ENCODE measurements at places on chromosomes 2 and 18.
A peak's percentile ranks its signal among the peaks of the same experiment; 100 is the strongest.

DNA sequence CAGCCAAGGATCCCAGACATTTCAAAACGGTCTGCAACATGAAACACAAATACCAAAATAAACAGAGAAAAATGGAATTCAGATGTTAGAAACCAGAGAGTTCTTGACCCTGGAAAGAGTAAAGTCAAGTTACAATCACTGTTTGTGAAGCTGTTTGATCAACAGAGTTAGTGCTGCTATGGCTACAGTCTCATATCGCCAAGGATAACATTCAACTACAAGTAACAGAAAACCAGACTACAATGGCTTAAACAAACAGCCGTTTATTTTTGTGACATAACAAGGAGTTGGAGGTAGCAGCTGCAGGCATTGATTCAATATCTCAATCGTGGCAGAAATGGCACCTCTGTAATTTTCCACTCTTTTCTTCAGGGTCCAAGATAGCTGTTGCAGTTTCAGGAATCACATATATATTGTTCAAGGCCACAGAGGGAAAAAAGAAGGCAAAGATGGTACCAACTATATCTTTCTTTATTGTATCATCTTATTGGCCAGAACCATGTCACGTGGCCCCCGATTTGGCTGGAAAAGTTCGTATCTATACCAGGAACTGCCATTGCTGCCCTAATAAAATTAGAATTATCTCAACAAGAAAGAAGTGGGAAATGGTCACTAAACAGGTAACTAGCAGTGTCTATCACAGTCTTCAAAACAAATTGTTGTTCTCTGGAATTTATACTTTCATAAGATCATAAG, 17.7 kb upstream of the HNRNPLL start:
- DNase-seq = no peak

DNA sequence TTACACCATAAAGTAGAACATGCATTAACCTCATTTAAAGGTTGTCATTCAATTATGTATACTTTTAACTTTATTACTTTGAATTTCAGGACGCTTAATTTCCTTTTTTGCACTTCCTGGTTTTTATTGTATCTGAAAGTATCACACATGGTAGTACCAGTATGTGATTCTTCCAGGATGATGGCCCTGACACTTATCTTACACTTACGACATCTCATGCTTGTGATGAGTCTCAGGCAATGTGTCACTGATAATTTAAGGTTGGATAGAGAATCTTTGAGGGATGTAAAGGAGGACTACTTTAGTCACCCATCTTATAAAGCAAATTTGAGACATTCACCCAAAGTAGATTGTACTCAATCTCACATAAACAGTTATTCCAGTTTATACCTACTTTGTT, 74.9 kb downstream of the ABCA12 start:
- no peak for DNase-seq

DNA sequence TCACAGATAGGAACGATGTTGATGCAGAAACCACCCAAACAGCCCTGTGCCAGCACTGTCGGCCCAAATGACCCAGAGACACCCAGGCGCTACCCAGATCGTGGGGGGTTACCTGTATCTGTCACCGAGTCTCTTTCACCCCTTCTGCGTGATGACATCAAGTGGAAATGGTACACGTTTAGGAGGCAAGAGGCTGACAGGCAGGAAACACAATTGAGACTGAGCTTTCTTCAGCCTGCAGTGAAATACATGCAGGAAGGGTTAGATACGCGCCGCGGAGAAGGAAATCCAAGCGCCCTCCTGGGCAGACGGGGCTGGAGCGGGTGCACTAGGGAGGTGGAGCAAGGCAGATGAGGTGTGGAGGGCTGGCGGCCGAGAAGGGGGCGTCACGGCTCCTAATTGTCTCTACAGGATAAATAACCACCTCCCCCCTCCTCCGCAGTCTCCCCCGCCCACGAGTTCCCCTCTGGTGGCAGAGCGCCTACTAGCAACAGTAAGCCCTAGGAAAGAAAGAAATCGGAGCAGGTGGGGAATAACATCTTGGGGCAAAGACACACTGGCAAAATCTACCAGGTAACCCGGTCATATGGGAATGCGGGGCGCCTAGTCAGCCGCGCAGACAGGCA, at the start of gene RNF152:
RNF152 (minus strand) TSS at position 325 of the 626 bp plus-strand sequence. CDS start 76,544 bp downstream, outside the sequence.
- DNase-seq = no peak

DNA sequence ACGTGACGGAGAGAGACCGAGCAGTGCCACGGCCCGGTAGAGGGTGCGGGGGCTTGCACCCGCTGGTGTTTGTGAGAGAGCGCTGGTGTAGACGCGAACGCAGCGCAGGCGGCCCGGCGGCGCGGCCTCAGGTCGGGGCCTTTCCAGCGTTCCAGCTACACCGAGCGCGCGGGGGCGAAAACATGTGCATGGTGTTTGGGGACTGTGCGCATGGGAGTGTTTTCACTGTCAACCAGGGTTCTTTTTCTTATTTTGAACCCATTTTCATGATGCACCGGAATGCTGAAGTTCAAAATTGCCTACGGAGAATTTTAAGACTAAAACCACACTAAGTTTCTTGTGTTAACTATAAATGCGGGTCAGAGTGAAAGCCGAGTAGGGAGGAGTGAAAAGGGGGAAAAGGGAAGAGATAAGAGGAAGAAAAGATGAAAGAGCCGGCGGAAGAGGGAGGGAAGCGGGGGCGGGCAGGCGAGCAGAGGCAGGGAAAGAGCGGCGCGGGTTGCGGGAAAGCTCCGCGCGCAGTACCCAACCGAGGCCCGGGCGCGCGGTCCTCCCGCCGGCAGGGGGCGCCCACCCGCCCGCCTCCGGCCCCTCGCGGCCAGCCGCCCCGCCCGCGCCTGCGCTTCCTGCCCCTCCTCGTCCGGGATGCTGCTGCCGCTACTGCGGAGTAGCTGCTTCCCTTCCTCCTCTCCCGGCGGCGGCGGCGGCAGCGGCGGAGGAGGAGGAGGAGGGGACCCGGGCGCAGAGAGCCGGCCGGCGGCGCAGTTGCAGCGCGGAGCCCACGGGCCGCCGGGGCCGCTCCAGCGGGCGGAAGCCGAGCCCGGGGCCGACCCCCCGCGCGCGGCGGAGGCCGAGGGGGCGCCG, at the start of gene RAB12:
RAB12 (plus strand) TSS at position 643 of the 864 bp plus-strand sequence; CDS start at position 646, 3 bp downstream.
- DNase-seq = peak; percentile 96

GRCh38 chr2:36329746-36330472, 25.7 kb upstream of the CRIM1 start:
- no peak for DNase-seq

All from chondrocyte (in vitro differentiated cells).